ENCODE measurements at places on chromosomes 4 and X. TPM values are rescaled to one million over a fixed set of nuclear protein-coding genes. Genes with fewer than 3 reads are reported as not detected.
A peak's percentile ranks its signal among the peaks of the same experiment; 100 is the strongest.

The HTN1 gene
- not detected for total RNA-seq

The SH3TC1 gene
- total RNA-seq: 8.6 TPM

The VSIG4 gene
- 29.8 TPM for total RNA-seq

- H3K4me1 ChIP-seq: no peaks in the 10 kb centered on the region
- no peaks in the 10 kb centered on the region for H3K36me3 ChIP-seq
- DNase-seq: peak; percentile 3
- H3K4me3 ChIP-seq: no peak overlapping the region
These were observed 508.8 kb downstream of the C4orf33 start for GRCh38 chr4:129604632-129605255.

DNA sequence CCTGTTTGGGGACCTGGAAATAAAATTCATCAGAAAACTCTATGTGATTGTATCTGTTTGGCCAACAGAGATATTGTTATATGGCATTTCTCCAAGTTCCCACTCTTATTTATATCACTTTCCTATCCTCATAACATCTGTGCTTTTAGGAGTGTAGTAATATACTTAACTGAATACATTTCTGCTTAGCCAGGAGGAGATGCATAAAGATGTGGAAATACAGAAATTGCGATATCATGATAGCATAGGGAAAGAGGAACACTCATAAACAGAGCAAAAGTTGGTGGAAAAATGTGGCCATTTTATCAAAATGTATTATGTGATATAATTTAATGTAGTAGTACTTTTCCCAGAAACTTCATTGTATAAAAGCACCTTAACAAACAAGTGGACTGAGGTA is 46.1 kb upstream of the TSPAN7 start:
- no peaks in the 10 kb centered on the region for H3K27me3 ChIP-seq
- DNase-seq: no peak
- no peaks in the 10 kb centered on the region for H3K4me1 ChIP-seq
- H3K27ac ChIP-seq: no peak overlapping the region

DNA sequence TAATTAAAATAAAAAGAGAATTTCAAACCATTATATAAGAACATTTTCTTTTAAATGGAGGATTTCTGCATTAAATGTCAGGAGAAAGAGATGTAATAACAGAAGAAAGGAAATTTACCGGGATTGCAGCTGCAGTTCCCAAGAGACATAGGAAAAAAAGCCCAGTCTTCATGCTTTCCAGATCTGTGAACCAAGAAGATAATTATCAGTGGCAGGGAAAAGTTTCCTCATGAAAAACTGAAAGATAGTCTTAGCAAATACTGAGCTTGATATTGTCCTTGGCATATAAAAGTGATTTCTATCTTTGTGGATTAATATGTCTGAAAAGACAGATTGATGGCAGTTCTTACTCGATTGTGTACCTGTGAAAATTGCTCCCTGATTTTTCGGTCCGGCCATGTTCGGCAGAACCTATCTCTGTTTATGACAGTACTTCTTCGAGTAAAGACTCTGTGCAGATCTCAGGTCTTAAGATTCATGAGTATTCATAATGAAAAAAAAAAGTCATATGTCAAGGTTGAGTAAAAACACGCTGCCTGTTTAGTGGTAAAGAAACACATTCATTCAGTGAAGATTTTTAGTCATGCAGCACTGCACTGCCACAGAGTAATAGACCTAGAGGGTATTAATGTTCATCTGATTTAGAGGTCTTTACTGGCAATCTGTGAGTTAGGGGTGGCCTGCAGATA is 29.6 kb downstream of the SPARCL1 start:
- peak overlapping the region; percentile 18 for H3K27ac ChIP-seq
- DNase-seq: no peak
- no peaks in the 10 kb centered on the region for H3K27me3 ChIP-seq
- H3K4me3 ChIP-seq: no peak overlapping the region

- no peak for DNase-seq
- no peaks in the 10 kb centered on the region for H3K27me3 ChIP-seq
These were observed 242.2 kb upstream of the PCDH18 start for GRCh38 chr4:137774501-137774900.

DNA sequence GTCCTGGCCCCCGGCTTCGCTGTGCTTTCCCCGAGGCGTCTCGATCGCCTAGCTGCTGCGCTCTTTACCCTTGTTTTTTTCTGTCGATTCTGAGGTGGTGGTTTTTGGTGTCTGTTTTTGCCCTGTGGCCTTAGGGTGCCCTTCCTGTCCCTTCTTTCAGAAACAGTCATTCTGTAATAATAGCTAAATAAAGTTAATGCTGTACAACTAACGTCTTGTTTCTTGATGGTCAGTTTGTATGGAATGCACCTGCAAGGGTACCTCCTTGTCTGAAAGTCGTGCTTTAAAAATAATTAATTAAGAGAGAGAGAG is 686 bp downstream of the FIP1L1 start:
- H3K4me1 ChIP-seq: no peaks in the 10 kb centered on the region
- no peak overlapping the region for H3K27ac ChIP-seq
- DNase-seq: no peak
- H3K4me3 ChIP-seq: peak overlapping the region; percentile 92

GRCh38 chr4:110550260-110550659 is 72.6 kb downstream of the PITX2 start:
- DNase-seq: no peak
- no peak overlapping the region for H3K27ac ChIP-seq
- H3K4me1 ChIP-seq: no peaks in the 10 kb centered on the region
- H3K27me3 ChIP-seq: no peaks in the 10 kb centered on the region
- H3K36me3 ChIP-seq: no peaks in the 10 kb centered on the region

DNA sequence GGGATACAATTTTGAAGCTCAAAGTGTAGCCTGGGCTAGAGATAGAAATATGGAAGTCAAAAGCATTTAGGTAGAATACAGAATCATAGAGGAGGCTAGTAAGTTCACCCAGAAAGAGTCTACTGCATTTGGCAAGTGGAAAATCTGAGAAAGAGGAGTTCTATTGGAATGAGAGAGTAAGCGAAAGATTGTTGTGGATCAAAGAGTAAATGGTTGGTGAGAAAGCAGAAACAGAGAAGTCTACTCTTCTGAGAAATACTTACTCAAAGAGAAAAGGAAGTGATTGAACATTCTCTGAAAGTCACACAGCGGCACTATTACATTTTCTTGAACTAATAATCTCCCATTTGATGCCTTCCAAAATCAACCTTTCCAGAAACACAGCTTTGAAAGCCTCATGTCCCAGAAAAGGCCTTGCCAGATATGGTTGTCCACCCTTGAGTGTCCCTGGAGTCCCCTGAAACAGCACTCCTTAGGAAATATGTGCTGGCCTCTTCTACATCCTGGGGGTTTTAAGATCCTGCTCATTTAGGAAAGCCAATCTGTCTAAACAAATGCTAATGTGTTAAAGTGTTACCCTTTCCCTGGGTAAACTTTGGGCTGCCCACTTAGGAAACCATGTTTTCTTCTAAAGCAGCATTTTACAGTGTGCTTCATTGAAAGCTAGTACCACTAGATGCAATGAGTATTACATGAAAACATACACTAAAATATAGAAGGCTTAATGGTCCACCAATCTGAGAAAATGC is 132.6 kb downstream of the INPP4B start:
- H3K4me1 ChIP-seq: no peaks in the 10 kb centered on the region
- H3K4me3 ChIP-seq: no peak overlapping the region
- no peak for DNase-seq
- H3K36me3 ChIP-seq: no peaks in the 10 kb centered on the region
- H3K27me3 ChIP-seq: no peaks in the 10 kb centered on the region

Measured in spinal cord (tissue), 10 donors.